Body of pancreas (tissue), 4 donors: ENCODE measurements at places on chromosomes 5 and 9. TPM values are rescaled to one million over a fixed set of nuclear protein-coding genes. Genes with fewer than 3 reads are reported as not detected.

GRCh38 chr9:60546406-60546805 is 367.8 kb upstream of the SPATA31A5 start:
- no peak for DNase-seq

DNA sequence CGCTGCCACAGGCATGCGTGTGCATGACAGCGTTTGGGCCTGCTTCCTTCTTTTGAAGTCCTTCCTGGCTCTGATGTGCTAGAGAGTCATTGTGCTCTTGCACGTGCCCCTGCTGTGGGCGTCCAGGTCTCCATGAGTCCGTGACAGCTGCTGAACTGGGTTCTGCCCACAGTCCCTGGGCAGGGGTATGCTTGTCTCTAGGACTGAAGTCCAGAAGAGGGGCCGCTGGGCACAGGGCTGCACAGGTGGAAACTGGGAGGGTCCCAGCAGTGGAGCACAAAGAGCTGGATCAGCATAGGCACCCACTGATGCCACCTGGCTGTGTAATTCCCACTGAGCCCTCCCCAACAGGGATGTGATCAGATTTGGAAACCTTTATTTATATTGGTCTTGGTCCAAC is 169.4 kb downstream of the IRX2 start:
- DNase-seq, result no peak

DNA sequence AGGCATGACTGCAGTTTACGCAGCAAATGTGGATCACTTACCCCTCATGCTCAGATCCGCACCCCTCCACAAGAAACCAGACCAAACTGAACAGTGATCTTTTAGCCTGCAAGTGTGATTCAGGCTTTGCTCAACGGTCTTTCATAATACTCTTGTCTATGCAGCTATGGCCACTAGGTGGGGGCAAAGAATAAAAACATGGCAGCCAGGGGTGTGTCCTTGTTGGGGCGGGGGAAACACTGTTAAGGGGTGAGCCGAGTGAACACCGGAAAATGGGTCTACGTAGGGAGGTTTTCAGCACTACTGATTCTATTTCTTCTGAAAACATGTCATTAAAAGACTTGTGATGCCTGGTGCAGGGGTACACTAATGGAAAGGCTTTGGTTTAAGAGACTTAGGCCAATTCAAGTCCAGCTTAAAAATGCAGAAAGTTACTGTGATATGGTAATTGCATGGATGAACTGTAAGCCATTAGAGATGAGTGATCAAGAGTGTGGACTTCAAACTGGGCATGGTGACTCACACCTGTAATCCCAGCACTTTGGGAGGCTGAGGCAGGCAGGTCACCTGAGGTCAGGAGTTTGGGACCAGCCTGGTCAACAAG is 49.9 kb upstream of the GPR151 start:
- DNase-seq, result peak; percentile 61

DNA sequence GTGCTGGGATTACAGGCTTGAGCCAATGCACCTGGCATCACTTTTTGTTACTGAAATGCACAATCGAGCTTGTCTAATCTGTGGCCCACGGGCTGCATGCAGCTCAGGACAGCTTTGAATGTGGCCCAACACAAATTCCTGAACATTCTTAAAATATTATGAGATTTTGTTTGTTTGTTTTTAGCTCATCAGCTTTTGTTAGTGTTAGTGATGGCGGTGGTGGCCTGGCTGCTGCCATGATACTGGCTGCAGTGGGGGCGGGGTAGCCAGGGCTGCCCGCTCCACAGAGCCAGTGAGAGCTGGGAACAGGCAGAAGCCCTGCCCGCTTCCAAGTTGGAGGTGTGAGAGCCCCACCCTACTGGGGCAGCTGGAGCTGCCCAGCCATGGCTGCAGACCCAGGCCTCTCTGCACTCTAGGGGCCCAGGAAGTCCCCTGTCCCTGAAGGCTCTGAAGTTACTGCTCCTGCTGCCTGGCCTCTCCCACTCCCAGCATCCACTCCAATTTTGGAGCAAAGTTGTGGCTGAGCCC is 76.6 kb upstream of the SHB start:
- DNase-seq, result no peak

DNA sequence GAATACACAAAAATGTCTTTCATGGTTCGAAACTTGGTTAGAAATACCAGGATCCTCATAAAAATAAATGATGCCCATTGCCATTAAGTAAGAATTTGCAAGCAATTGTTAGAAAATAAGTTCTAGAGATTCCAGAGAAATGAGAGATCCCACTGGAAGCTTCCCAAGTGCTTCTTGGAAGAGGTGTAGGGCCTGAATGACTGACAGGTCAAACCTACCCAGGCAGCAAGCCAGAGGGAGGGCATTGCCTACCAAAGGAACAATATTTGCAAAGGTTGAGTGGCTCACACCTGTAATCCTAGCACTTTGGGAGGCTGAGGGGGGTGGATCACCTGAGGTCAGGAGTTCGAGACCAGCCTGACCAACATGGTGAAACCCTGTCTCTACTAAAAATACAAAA is 777.0 kb upstream of the WWC1 start:
- no peak for DNase-seq

Gene COL5A1
- total RNA-seq, result 7.0 TPM

Gene SOHLH1
- total RNA-seq, result not detected

Gene RNF38
- 14.0 TPM for total RNA-seq

- no peak for DNase-seq
Observed at GRCh38 chr5:149561848-149562247, 10.6 kb upstream of the CSNK1A1 start.

Gene CCNI2
- total RNA-seq, result 0.99 TPM

DNA sequence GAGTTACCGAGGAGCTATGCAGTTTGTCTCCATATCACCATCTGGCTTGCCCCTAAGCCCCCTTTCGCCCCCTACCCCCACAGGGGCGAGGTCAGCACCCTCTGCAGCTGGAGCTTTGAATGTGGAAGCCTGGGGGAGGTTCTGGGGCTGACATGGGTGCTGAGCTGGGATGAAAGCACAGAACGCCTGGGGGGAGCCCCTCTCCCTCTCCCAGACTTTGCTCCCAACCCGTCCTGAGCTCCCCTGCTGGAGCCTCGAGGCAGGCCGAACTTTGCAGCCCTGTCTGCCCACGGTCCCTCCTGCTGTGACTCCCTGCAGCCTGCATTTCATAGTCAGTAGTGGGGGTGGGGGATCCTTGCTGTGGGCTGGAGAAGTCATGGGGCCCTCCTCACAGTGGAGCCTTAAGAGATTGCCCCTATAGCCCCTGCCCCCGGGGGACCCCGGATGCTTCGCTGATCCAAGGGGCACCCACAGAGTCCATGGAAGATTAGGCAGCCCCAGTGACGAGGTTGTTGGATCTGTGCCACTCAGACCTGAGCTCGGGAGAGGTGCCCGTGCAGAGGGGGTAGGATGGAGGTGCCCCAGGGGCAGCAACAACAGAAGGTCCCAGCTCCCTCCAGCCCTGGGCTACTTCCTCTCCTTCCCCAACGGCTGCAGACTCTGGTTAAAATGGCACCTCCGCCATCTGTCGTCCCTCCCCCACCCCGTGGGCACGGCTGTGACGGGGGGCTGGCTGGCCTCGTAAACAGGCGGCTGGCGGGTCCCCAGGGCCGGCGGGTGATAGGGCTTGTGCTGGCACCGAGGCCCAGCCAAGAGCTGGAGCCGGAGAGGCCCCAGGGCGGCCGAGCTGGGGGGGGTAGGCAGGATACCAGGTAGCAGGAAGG is 162.0 kb downstream of the C9orf50 start:
- peak; percentile 85 for DNase-seq

DNA sequence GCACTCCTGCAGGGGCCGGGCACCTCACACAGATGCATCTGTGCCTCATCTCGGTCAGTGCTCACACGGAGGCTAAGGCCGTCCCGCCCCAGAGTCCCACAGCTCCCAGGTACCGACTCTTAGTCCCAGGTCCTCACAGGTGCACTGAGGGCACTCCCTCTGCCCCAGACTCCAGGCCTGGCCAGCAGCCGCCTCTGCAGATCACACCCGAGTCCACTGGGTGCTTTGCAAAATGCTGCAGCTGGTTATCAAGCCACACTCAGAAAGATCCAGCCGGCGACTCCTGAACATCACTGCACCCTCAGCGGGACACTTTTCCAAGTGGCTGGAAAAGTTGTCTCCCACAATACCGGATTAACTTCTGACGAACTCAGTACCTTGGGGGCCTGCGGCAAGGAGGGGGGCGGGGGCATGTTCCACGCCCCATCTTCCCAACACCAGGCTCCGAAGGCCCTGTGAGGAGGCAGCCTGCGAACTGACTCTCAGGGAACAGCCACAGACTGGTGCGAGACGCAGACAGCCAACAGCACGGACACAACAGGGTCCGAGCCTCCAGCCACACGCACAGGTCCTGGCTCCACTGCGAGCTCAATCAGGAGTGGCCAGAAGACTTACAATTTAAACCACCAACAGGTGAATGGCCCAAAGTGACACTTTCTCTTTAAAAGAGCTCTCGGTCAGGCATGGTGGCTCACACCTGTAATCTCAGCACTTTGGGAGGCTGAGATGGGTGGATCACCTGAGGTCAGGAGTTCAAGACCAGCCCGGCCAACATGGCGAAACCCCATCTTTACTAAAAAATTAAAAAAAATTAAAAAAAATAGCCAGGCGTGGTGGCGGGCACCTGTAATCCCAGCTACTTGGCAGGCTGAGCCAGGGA is 4.0 kb downstream of the BRD3 start:
- DNase-seq, result no peak

GRCh38 chr9:16928179-16928945 is 57.9 kb upstream of the BNC2 start:
- DNase-seq, result no peak

Gene OR13F1
- total RNA-seq, result not detected

Gene DEPDC1B
- total RNA-seq, result 2.3 TPM

Gene MAP1B
- 69.9 TPM for total RNA-seq

Gene PLPP7
- 2.1 TPM for total RNA-seq

DNA sequence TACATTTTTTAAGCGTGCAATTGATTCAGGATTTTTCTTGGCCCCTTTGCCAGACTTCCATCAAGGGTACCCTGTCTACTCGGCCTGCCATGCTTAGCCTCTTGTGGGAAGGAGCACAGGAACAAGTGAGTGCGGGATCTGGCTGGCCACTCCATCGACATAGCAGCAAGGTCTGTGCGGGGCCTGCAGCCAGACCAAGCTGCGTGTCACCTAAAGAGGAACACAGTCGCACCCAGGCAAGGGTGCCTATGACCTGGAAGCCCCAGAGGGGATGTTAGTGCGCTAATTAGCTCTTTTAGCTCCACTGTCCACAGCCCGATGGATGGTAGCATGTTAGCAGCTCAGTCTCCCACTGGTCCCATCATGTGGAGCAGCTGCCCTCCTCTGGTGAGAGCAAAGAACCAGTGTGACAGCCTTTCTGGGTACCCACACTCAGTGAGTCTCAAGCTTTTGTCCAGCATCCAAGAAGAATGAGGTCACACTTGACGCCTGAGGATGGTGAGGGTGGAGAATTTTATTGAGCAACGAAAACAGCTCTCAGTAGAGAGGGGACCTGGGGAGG is 38.7 kb downstream of the FTMT start:
- no peak for DNase-seq

Gene ENTREP1
- total RNA-seq, result 6.9 TPM

DNA sequence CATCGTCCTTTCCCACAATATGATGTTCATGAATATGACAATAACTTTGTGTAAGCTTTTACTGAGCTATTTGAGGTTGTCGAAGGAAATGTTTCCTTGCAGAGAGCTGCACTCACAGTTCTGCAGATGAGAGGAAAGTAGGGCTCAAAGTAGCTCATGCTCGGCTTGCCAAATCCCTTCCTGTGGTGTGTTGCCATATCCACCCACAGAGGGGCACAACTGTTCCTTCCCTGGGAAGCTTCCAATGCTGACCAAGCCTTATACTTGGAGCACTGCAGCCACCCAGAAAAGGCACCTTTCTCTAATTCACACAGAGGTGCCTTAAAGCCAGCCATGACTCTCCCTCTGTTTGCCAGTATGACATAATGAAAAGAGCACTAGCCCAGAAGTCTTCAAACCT is 390.3 kb downstream of the CAAP1 start:
- no peak for DNase-seq

- no peak for DNase-seq
Observed at GRCh38 chr5:17154211-17154996, 63.0 kb upstream of the BASP1 start.

GRCh38 chr9:94445863-94446262 is 109.0 kb upstream of the PCAT7 start:
- no peak for DNase-seq

DNA sequence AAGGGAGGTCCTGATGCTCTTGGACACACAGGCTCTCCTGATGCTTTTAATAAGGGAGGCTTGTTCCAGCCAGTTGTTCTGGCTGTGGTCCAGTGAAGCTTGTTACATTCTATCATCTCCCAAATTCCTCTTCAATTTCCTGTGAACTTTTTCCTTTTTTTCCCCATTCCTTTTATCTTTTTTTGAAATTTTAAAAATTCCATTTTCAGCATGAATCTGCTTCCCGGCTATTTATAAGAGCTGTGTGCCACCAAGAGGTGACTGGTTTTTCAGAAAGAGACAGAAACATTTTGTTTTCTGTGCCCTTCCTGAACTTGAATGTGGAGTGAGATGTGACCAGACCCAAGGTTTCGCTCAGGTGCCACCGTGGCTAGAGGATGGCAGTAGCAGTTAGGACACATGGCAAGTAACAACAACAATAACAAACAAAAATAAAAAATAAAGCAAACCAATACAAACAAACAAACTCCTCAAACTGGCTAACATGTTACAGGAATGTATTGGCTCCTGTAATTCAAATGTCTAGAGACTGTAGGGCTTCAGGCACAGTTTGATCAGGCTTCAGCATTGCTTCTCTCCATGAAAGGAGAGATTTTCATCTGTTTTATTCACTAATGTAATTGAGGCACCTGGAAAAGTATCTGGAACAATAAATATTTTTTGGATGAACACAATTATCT is 121.1 kb downstream of the BOD1 start:
- DNase-seq, result peak; percentile 27

DNA sequence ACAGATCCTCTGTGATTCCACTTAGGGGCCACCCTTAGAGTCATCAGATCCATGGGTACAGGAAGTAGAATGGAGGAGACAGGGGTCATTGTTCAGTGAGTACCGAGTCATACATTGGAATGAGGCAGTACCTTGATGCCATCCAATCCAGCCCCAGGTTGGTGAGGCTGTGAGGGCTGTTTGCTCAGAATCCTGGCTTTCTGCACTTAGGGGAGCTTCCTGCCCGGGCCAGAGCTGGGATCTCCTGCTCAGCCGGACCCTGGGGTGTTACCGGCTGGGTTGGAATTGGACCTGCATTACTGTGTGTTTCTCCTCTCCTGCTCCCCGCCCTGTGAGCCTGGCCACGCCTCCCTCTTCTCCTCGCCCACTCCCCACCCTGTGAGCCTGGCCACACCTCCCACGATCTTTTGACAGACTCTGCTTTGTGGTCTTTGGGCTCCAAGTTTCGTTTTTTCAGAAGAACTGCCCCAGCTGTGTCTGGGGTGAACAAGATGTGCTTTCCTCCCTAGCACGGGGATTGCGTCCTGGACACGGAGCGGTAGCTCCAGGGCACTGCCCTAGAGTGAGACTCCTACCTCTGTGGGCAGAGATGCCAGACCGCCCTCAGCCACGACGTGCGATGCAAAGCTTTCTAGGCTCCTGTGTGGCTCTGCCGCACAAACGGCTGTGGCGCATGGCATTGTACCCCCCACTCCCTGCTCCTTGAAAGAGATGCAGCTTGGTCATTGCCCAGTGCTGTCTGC is 15.4 kb downstream of the TRAF2 start:
- peak; percentile 50 for DNase-seq
